ENCODE measurements at places on chromosomes 5 and 9.

- no peak for DNase-seq
Observed at GRCh38 chr5:131473731-131474130, 161.3 kb downstream of the RAPGEF6 start.

DNA sequence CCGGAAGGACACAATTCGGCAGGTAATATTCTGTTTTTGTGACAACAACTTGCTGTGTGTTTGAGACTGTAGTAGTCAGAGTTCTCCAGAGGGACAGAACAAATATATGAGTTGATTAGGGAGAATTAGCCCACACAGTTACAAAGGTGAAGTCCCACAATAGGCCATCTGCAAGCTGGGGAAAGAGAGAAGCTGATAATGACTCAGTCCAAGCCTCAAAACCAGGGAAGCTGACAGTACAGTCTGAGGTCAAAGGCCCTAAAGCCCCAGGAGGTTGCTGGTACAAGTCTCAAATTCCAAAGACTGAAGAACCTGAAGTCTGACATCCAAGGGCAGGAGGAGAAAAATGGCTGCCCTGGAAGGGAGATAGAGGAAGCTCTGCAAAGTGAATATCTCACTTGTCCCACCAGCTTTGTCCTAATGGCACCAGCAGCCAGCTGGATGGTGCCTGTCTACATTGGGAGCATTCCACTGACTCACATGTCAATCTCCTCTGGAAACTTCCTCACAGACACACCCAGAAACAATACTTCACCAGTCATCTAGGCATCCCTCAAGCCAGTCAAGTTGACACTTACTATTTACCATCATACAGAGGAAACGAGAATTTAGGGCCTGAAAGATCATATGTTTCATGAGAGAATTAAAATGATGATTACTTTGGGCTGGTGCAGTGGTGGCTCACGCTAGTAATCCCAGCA is 36.3 kb upstream of the CTXN3 start:
- DNase-seq = no peak

DNA sequence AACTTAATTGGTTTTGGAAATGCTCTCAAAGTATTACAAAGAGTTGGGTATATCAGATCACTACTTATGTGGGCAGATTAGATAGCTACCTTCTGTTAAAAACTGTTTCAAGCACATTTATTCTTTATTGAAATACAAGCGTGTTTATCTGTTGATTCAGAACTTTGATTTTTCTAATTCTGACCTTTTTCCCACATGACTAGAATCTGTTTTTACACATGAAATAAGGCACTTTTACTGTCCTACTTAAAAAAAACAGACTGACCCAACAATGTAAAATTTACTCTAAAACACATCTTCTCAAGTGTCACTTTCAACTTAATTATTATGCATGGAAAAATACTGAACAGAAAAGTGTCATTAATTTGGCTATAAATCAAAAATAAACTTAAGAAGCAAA is 4.8 kb downstream of the NR6A1 start:
- no peak for DNase-seq

GRCh38 chr9:113992276-113992951 is 85.7 kb downstream of the AMBP start:
- no peak for DNase-seq

DNA sequence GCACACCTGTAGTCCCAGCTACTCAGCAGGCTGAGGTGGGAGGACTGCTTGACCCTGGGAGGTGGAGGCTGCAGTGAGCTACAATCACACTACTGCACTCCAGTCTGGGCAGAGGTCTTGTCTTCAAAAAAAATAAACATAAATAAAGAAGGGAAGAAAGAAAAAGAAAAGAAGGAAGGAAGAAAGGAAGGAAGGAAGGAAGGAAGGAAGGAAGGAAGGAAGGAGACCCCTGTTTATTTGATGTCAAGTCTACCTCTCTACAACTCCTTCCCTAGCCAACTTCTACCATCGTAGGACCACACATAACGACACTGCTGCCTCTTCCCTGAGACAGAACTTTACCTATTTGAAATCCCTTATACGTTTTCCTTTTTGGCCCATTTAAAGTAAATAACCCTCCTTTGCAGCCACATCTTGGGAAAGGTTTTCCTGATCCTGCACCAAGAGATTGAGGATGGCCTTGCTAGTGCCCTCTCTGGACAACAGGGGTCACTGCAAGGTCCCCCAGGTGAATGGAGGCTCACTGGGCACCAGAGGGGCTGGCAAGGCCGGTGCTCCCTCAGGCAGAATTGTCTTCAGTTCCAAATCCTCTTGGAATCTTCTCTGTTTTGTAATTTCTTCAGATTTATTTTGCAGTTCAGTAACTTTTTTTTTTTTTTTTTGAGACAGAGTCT is 10.5 kb downstream of the RPS14 start:
- no peak for DNase-seq
